Stimulated activated CD4-positive, alpha-beta T cell treated with anti-CD3 and anti-CD28 coated beads, Interleukin-12 subunit alpha, Interleukin-12 subunit beta, amount 100 ng/mL, for 24 hours (primary cell): ENCODE measurements at places on chromosomes 5 and 9.
A peak's percentile ranks its signal among the peaks of the same experiment; 100 is the strongest.

GRCh38 chr5:146529984-146530383 lies 14.0 kb upstream of the GPR151 start:
- DNase-seq: no peak

GRCh38 chr5:159752622-159753275 lies 163.5 kb upstream of the ADRA1B start:
- DNase-seq: no peak

GRCh38 chr9:134029248-134030226 lies 4.3 kb downstream of the BRD3OS start:
- DNase-seq: no peak

GRCh38 chr9:3047912-3048311 lies 204.0 kb upstream of the PUM3 start:
- no peak for DNase-seq

GRCh38 chr5:14829396-14829795 lies 42.2 kb downstream of the ANKH start:
- DNase-seq: no peak

- DNase-seq: no peak
Measured at GRCh38 chr5:75363726-75364495, 26.9 kb downstream of the HMGCR start.

DNA sequence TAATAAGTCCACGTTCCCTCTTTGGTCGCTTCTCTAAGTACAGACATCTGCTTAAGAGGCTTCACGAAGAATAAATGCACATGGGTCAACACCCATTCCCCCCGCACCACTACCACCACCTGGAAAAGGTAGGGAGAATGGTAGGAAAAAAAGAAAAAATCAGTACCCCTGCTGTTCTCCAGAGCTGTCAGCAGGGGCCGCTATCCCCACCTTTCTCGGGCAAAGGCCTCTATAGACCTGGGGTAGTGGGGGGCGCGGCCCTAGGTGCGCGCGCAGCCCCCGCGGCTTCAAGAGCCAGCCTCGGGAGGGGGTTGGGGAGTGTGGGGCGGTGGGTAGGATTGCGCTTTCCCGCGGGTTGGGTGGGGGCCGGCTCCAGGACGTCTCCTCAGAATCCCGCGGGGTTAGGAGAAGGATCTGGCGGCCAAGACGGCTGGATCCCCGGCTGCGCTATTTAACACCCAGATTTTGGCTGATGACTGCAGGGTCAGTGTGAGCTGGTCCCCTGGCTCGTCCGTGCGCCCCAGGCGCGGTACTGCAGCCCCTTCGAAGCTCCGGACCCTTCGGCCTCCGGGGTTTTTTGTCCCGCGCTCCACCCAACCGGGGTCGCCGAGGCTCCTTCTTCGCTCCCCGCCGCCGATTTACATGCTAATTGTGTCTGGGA lies 1.6 kb upstream of the SEMA6A start:
- peak; percentile 41 for DNase-seq
